ENCODE measurements at places on chromosomes 16 and 17.

DNA sequence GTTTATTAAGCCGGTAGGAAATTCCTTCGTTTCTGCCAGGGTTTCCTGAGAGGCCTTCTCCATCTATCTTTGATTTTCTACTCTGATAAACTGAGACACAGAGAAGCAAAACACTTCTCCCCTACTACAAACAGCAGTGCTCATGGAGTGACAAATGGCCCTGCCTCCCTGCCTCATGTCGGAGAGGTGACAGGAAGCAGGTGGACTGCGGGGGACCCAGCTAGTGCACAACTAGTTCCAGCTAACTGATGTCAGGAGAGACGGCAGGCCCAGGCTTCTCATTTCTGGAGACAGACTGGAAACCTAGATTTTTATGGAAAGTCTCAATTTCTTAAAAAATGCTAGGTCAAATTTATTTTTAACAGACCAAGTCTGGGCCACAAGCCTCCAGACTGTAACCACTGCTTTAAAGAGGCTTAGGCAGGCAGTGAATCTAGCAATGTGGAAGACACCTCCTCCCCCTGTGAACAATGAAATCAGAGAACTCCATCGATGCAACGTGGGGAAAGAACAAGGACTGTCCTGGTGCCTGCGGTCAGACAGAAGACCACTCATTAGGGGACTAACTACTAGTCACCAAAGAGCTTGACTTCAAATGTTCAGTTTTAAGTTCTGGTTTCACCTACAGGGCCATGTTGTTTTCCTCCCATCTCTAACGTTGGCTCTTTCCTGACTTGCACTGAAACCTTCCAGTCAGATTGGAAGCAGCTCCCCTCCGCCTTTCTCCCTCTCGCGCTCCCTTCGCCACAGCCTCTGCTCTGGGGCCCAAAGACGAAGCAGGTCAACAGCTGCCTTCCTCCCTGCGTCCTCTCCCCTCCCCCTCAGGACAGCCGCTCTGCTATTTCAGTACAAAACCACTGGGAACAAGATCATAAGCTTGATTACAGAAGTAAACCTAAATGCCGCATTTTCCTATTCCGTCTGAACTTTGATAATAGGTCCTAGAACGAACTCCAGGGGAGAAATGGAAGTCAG is 17.6 kb downstream of the GTF3C1 start:
- ATAC-seq, result no peak

GRCh38 chr17:55037828-55038227 is 69.3 kb downstream of the STXBP4 start:
- peak; percentile 70 for ATAC-seq

DNA sequence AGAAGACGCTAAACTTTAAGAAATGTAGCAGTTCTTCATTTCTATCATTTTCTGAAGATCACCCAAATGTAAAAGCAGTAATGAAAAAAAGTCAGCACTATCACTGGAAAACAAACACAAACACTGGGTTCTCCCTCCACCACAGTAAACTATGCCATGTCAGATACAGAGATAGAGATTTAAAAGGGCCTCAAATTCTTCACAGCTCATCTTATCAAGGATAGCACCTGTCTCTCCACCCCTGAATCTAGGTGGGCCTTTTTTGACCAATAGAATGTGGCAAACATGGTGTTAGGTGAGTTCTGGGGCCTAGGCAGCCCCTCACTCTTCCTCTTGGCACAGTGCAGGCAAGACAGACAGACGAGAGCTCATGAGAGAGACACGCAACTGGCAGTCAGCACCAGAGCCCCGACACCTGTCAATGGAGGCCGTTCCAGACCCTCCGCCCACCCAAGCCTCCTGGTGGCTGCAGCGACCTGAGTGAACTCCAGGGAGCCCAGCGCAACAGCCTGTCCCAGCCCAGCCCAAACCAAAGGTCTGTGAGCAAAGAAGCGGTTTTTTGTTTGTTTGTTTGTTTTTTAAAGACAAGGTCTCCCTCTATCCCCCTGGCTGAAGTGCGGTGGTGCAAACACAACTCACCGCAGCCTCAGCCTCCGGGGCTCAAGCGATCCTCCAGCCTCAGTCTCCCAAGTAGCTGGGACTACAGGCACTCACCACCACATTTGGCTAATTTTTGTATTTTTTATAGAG is 79.8 kb downstream of the TBC1D16 start:
- no peak for ATAC-seq

- ATAC-seq, result no peak
Measured at GRCh38 chr16:9135797-9136196, 44.4 kb downstream of the HAPSTR1 start.

GRCh38 chr16:73717266-73717974 is 579.2 kb upstream of the PSMD7 start:
- no peak for ATAC-seq

Data from activated CD4-positive, CD25-positive, alpha-beta regulatory T cell treated with anti-CD3 and anti-CD28 coated beads, Interleukin-2, amount 50 U/mL, for 24 hours (primary cell).